ENCODE measurements at places on chromosomes 11 and 22.

DNA sequence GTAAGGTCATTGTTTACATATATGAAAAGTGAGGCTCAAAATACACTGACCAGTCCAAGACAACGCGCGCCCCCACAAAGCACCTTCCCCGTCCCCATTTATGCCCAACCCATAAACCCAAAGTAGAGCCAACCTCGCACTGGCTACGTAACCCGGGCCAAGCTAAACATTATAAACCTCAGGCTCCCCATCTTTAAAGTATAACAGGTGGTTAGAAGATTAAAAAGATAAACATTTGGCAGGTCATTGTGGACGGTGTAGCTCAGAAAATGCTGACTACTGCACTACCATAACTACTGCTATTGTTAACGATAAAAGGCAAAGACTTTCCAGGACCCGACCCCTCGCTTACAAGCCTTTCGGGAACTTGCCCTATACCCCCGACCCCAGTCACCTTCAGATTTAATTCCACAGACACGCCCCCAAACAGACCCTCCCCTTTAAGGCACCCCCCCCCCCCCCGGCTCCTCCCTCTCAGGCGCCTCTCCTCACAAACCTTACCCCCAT, 470 bp downstream of the NUMA1 start:
- no peak for DNase-seq

- DNase-seq = no peak
Measured at GRCh38 chr11:104964247-104964646, 4.1 kb downstream of the CASP4 start.

DNA sequence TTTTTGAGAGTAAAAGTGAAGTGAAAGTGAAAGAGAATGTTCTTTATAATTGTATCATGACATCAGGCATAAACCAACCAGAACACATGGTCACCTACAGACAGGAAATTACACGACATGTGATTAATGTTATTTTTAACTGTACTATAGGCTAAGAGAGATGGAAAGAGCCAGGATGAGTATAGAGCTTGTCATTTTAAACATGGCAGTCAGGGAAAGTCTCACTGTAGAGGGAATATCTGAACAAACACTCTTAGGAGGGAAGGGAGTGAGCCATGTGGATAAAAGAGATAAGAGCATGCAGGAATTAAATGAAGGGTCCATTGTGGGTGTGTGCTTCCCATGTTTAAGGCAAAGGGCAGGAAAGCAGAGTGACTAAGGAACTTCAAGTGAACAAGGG, 599.1 kb upstream of the FAT3 start:
- DNase-seq = peak; percentile 25

GRCh38 chr11:72848846-72849466, 34.7 kb downstream of the ATG16L2 start:
- DNase-seq = peak; percentile 88

GRCh38 chr22:49239264-49240015, 588.2 kb downstream of the BRD1 start:
- DNase-seq = no peak

DNA sequence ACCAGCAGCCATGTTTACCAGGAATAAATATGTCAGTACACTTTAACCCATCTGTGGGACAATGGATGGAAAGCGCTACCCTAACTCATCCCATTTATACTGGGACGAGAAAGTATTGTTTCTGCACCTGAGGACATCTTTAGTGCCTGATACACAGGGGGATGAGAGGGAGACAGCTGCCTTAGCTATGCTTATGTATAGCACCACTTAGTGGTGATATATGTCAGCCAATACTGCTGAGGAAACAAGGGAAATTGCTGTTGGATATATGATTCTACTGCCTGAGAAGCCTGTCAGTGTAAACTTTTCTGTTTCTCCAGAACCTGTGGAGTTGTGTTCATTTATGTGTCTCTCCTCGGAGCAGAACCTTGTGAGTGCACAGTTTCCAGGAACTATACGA, 13.3 kb upstream of the CEP295 start:
- DNase-seq = peak; percentile 70

DNA sequence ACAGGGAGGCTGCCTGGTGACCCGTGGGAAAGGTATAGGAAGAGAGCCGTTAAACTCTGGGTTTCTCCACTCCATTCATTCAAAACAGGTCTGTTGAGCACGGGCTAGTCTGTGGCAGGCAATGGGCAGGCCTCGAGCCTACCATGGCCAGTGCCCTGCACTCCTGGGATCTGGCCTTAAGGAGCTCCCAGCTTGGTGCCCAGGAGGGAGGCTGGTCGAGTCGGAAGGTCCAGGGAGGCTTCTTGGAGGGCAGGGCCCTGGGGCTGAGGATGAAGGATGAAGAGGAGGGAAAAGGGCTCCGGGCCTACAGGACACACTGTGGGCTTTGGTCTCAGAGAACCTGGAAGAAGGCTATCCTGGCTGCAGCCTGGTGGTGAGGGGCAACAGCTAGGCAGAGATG, 41.9 kb upstream of the MN1 start:
- no peak for DNase-seq

DNA sequence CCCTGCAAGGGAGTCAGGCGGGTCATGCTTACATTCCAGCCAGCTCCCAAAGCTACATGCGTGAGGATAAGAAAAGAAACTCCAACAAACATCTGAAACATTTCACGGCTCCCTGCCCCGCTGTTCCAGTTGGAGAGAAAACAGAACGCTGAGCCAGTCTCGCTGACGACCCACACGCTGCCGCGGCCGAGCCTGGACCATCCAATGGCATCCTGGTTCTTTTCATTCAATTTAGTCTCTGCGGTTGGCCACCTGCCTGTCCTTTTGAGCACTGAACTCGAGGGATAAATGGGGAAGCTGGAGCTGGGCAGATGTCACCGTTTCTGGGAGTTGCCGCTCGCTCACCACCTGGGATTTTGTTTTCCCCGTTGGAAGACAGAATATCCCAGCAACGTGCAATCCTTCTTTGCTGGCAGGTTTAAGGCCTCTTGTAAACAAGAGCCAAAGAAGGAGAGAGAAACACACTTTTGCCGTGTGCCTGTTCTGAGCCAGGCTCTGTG, 45.3 kb upstream of the SHISAL1 start:
- no peak for DNase-seq

GRCh38 chr11:76978818-76979217, 55.4 kb upstream of the B3GNT6 start:
- DNase-seq = no peak

- no peak for DNase-seq
Measured at GRCh38 chr22:41474872-41475451, 6.0 kb downstream of the ACO2 start.

GRCh38 chr11:102666331-102666957, 39.1 kb downstream of the MMP27 start:
- DNase-seq = peak; percentile 83

- peak; percentile 89 for DNase-seq
Measured at GRCh38 chr11:72239849-72240460, 4.0 kb downstream of the PHOX2A start.

DNA sequence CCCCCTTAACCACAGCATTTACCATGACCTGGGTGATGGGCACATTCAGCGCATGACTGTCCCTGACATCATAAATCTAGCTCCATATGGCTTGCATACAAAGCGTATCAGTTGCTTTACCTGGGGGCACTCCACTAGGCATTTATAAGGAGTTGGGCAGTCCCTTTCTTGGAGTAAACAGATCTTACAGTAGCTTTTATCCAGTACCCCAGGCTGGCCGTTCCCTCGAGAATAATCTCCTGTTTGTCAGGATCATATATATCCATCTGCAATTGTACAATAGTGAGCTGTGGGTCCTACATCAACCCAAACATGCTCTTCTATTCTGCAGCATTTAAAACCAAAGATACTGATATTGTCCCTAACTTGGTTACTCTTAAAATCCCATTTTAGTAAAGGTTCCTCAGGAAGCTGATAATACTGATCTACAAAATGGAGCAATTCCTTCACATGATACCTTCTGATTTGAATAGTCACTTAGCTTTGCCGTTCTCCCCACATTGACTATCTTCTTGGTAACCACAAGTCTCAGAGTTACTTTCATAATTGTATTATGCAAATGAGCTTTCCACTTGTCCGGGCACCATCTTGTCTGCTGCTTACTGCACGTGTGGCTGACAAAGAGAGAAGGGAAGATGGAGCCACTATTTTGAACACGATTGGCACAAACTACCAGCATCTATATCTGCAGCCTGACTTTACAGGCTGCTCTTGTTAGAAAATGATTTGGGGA, 205.0 kb downstream of the CWF19L2 start:
- DNase-seq = no peak

GRCh38 chr11:124867700-124868099, 2.5 kb downstream of the ROBO3 start:
- peak; percentile 77 for DNase-seq

GRCh38 chr11:47389577-47390421, 11.5 kb upstream of the SPI1 start:
- DNase-seq = no peak

DNA sequence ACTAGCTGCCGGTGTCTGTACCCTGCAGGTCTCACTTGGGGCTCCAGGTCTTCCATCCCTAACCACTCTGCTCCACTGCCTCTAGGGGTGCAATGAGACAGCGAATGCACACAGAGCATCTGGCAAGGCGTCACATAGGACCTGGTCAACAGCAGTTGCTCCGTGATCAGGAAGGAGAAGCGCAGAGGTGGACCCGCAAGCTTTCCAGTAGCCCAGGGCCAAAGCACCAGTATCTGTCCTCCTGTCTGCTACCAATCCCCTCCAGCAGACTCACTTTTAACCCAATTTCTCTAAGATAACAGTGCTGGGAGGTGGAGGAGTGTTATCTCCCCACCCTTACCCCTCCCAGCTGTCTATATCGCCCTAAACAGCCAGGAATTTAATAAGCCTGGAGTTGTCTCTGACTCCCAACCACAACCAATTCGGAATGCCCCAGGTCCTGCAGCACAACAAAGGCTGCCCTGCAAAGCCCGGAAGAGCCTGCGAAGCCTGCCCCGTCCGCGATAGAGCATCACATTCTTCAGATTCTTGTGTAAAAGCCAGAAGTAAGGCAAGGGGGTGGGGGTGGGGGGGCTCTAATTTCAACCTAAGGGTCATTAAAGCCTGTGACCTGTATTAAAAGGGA, 19.3 kb downstream of the MYH9 start:
- DNase-seq = no peak

- no peak for DNase-seq
Measured at GRCh38 chr11:27437829-27438594, 34.6 kb downstream of the LGR4 start.

- no peak for DNase-seq
Measured at GRCh38 chr11:18277565-18278271, 11.7 kb downstream of the SAA1 start.

DNA sequence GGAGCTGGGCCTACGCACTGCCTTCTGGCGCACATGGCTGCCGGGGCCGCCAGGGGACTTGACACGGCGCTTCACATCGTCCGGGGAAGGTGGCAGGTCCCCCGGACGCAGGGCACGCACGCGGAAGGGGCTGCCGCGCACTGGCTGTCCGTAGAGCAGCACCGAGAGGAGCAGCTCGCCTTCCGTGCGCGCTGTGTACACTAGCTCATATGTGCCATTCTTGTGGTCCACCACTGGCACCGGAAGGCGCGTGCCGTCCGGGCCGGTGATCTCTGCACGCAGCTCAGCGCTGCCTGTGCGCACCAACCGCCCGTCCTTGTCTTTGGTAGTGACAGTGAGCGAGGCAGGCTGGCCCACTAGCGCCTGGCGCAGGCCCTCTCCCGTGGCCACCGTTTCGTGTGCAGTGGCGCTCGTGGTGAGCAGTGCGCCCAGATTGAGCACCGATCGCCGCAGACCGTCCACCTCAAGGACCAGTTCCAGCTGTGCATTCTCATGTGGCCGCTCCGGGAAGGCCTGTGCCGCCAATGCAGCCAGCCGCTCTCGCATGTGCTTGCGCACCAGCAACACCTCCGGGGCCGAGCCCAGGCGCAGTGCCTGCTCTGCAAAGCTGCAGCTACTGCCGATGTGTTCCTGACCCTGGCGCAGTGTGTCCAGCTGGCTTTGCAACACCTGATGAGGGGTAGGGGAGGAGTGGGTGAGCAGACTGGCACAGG, 15.7 kb upstream of the HPX start:
- no peak for DNase-seq

GRCh38 chr11:100550912-100551632, 136.0 kb upstream of the ARHGAP42 start:
- DNase-seq = no peak

- no peak for DNase-seq
Measured at GRCh38 chr22:19722178-19722981, 959 bp upstream of the GP1BB start.

DNA sequence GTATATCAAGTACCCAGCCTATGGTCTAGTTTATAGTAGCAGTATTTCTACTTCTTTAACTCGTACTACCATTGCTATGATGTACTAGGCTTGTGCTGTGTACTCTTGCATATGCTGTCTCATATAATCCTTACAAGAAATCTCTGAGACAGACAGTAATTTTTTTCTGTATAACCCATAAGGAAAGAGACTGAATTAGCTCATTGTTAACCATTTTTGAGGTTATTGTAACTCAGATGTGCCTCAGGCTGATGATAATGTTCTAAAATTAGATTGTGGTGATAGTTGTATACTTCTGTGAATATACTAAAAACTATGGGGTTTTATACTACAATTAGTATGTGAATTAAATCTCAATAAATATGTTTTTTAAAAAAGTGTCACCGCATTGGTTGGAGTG, 112.2 kb upstream of the RRM1 start:
- no peak for DNase-seq

DNA sequence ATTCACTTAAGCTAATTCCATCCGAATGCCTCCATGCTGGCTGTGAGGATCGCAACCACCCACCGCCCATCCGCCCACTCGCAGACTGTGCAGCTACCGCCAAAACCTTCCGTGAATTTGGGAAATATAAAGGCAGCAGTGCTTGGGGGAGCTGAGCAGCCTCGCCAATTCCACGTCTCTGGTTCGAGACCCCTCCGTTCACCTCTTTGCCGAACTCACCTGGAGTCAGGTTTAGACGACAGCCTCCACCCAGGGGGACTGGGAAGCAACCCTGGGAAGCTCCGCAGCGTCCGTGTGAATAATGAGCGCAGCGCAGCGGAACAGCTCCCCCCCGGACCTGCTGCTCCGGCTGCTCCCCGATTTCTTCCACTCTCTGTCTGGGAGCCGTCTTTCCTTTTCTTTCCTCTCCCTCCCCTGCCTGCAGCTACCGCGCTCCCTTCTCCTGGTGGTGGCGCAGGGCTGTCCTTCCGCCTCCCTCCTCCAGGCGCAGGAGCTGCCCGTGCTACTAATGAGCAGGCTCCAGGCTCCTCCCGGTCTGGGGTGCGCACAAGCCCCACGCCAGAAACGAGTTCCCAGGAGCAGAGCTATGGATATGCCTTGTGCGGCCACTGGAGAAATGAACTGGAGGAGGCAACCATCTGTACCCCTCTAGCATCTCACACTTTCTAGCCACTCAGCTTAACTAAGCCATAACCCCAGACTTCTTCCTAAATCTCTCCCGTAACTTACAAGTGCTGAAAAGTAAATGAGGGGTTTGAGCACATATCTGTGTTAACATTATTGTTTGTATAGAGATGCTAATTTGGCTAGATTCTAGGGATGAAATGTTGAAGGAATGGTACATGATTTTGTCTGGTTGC, 107.3 kb downstream of the XKR3 start:
- DNase-seq = peak; percentile 2

- peak; percentile 77 for DNase-seq
Measured at GRCh38 chr11:36465449-36466163, 44.5 kb downstream of the TRAF6 start.

- DNase-seq = no peak
Measured at GRCh38 chr11:8252946-8253345, 10.7 kb downstream of the LMO1 start.

GRCh38 chr22:19710769-19711106, 3.6 kb upstream of the SEPTIN5 start:
- DNase-seq = no peak

GRCh38 chr11:75801362-75802020, 13.5 kb upstream of the UVRAG start:
- DNase-seq = no peak

GRCh38 chr11:34640050-34640923, 19.4 kb downstream of the EHF start:
- DNase-seq = peak; percentile 84

All from DMS53 (cell line).